Activated naive CD4-positive, alpha-beta T cell (primary cell): ENCODE measurements at places on chromosomes 7 and 10.

DNA sequence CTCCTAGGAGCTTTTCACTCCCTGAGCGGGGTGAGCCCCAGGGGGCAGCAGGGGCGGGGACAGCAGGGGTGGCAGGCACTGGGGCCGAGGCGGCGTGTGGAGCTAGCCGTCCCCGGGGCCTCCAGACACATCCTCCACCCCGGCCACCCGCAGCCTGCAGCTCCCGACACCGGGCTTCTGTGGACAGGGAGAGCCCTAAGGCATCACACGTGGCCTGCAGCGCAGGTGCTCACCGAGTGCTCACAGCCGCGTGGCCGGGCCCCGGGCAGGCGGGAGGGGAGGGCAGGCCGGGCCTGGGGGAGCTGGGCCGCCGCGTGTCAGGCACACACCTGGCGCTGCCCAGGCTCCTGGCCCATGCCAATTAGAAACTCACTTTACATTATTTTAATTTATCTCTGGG, 51.4 kb downstream of the MICALL2 start:
- no peak for DNase-seq

GRCh38 chr7:157614457-157615020, 277.7 kb downstream of the DNAJB6 start:
- no peak for DNase-seq

DNA sequence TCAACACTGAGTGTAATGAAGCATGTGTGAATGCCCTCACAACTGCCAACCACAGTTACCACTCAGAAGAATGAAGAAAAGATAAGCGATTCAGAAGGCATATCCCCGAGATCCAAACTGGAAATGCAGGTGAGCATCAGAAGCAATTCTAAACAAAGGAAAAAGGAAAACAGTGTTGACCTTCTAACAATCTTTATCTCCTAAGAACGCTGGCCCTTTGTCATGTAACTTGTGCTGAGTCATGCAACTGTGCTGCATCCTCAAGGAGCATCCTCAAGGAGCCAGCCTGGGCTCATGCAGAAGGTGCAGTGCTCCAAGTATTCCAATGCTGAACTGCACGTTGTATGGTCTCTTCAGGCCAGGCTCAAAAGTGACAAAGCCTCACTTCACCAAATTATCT, 30.6 kb downstream of the SEC61G start:
- DNase-seq, result no peak

- DNase-seq, result no peak
These were observed 466.3 kb upstream of the POM121L12 start for GRCh38 chr7:52569151-52569550.

DNA sequence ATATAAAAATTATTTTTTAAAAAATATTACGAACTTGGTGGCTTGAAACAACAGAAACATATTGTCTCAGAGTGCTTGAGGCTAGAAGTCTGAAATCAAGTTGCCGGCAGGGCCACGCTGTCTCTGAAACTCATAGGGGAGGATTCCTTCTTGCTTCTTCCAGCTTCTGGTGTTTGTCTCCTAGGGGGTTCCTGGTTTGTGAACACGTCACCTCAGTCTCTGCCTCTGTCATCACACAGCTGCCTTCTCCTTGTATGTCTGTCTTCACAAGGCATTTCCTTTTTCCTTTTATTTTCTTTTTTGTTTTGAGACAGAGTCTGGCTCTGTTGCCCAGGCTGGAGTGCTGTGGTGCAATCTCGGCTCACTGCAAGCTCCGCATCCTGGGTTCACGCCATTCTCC, 12.7 kb upstream of the SNX8 start:
- no peak for DNase-seq

DNA sequence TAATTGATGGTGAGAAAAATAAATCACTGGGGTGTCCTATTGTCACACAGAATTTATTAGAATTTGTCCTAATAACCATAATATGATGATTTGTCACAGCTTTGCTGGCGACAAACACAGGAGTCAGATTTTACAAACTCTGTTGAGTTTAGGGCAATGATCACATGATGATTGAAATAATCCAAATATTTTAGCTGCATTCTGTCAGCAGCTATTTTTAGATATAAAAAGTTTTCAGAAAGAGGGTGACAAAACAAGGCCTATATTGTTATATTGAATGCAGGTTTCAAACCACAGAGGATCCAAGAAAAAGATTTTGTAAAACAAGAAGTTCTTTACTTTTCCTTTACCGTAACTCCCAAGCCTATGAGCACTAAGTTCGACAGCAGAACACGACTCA, 178.8 kb downstream of the ADAM12 start:
- DNase-seq, result no peak
